Activated CD4-positive, alpha-beta T cell treated with anti-CD3 and anti-CD28 coated beads for 48 hours (primary cell): ENCODE measurements at places on chromosomes 5 and 9.

GRCh38 chr5:90476391-90476790 is 1.7 kb downstream of the POLR3G start:
- no peak for DNase-seq

DNA sequence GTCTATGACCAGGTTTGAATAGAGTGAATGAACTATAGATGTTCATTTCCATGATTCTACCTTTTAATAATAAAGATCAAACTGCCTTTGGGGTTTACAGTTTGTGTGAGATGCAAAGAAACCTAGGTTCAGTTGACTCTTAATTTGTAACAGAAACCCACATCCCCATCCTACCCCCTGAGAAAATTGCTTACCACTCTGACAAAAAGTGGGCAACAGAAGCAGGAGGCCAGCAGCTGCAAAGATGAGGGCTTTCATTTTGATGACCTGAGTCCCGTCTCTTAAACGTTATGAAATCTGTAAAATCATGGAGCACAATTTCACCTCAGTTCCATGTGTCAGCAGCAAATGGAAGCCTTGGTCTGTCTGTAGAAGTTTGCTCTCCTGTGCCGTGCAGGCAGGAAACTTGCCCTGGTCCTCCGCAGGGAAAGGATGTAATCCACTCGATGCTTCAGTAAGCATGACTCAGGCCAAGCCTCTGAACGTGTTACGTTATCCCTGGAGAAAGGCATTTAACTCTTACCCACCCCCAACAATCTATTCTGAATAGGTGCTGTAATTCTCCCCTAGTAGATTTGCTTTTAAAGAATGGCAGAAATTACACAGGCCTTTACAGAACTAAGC is at the start of gene F2RL2:
F2RL2 (minus strand) TSS at position 431 of the 624 bp plus-strand sequence; CDS start at position 258, 173 bp downstream.
- no peak for DNase-seq

- no peak for DNase-seq
Observed at GRCh38 chr5:135743181-135743580, 91.3 kb upstream of the SLC25A48 start.

DNA sequence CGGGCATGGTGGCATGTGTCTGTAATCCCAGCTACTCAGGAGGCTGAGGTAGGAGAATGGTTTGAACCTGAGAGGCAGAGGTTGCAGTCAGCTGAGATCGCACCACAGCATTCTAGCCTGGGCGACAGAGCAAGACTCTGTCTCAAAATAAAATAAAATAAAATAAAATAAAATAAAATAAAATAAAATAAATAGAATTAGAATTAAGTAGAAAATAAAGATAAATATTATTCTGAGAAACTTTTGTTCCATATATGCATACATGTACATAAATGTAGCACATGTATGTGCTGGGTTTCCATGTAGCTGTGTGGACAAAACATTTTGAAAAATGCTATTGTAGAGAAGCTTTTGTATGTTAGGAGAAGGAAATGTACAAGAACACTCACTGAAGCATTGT is 129.4 kb upstream of the VLDLR start:
- DNase-seq: no peak

GRCh38 chr5:131296213-131296672 is 32.4 kb downstream of the CDC42SE2 start:
- no peak for DNase-seq

DNA sequence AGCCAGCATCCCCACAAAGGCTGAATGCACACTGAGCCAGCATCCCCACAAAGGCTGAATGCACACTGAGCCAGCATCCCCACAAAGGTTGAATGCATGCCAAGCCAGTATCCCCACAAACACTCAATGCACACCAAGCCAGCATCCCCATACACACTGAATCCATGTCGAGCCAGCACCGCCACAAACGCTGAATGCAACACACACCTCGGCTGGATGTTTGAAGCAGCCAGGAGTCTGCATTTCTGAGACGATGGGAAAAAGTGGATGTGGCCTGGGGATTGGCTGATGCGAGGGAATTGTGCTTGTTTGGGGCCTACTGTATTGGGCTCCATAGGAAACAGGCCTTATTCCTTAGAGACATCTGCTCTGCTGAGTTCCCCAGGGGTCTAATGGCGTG is 30.9 kb upstream of the CEP72 start:
- DNase-seq: no peak

DNA sequence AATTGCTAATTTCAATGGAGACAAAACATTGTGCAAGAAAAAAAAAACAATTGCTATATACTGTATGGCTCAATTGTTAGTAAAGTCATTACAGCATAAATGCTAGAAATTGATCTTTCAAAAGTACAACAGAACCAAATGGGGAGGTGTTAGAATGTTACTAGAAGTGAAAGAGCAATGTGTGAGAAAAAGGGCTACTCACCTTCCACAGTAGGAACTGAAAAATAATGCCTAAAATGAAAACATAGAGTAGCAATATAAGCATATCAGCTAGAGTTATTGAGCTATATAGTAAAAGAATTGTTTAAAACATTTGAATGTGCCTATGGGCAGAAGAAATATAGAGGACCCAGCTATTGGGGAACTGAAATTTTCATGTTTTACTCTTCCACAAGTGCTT is 10.9 kb upstream of the RXFP3 start:
- DNase-seq: no peak

GRCh38 chr9:37329576-37329975 is 92.9 kb upstream of the GRHPR start:
- DNase-seq: no peak

GRCh38 chr5:68533051-68533450 is 317.5 kb downstream of the PIK3R1 start:
- DNase-seq: no peak

- DNase-seq: no peak
Observed at GRCh38 chr5:130476325-130476724, 572.1 kb downstream of the CHSY3 start.

- DNase-seq: peak; percentile 43
Observed at GRCh38 chr9:134243778-134244467, 79.6 kb upstream of the RNU6ATAC start.

DNA sequence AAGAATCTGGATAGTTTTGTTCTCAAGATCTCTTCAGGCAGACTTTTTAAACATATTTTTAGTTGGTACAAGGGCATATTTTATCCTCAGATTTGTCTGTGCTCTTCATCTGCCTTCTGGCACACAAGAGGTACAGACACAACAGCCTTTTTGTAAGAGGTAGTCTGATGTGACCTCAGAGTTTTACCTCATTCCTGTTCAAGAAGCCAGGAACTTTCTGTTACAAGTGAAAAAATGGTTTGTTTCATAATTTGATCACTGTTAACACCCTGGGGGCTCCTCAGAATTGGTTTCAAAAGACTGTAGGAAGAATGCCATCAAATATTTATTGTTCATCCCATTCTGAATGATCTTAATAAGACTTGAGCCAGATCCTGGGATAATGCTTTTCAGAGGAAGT is 136.7 kb downstream of the PRKACG start:
- no peak for DNase-seq

DNA sequence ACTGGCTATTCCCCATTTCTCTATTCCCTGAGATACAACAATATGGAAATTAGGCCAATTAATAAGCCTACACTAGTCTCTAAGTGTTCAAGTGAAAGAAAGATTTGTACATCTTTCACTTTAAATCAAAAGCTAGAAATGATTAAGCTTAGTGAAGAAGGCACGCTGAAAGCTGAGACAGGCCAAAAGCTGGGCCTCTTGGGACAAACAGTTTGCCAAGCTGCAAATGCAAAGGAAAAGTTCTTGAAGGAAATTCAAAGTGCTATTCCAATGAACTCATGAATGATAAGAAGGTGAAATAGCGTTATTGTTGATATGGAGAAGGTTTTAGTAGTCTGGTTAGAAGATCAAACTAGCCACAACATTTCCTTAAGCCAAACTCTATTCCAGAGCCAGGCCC is 256.2 kb downstream of the ZSWIM6 start:
- DNase-seq: no peak

DNA sequence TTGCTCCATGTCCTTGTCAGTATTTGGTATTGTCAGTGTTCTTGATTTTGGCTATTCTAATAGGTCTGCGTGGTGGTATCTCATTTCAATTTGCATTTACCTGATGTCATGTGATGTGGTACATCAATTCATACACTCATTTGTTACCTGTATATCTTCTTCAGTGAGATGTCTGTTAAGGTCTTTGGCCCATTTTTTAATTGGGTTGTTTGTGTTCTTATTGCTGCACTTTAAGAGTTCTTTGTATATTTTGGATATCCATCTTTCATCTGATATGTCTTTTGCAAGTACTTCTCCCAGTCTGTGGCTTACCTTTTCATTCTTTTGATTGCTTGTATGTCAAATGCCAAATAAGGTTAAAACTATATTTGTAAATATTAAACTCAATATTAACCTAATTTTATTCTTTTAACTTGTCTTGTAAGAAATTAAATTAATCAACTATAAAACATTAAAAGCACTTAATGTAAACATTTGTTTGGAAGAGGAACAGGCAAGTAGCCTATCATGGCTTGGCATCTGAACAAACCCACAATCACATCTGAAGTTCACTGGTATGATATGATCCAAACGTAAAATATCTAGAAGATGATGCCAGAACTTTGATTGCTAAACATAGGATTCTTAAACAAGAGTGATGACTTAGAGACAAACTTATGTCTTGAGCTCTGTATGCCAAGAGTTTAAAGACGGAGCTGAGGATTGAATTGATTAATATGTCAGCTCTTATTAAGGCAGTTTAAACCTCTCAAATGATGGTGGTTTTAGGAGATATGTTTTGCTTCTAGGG is 587.3 kb downstream of the ANXA1 start:
- DNase-seq: no peak

GRCh38 chr9:98380065-98380681 is 124.7 kb upstream of the TBC1D2 start:
- no peak for DNase-seq

DNA sequence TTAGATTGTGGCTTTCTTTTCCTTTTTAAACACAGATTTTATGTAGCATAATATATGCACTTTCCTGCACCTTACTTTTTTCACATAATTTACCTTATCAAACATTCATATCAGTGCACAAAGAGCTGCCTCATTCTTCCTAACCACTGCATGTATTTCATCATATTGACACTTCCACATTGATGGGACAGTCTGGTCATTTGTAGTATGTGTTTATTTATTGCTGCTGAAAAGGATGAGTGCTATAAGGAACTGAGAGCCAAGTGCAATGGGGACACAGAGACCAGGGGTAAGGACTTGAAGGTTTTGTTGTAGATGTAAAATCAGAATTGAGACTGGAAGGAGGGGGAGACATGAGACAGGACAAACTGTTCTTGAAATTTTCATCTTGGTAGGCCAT is 193.8 kb downstream of the SMARCA2 start:
- no peak for DNase-seq

GRCh38 chr9:109799141-109799540 is 19.1 kb downstream of the PALM2AKAP2 start:
- DNase-seq: no peak

GRCh38 chr9:83220730-83221129 is 157.8 kb upstream of the RASEF start:
- DNase-seq: peak; percentile 8

- DNase-seq: no peak
Observed at GRCh38 chr9:134605351-134605965, 36.1 kb upstream of the COL5A1 start.

DNA sequence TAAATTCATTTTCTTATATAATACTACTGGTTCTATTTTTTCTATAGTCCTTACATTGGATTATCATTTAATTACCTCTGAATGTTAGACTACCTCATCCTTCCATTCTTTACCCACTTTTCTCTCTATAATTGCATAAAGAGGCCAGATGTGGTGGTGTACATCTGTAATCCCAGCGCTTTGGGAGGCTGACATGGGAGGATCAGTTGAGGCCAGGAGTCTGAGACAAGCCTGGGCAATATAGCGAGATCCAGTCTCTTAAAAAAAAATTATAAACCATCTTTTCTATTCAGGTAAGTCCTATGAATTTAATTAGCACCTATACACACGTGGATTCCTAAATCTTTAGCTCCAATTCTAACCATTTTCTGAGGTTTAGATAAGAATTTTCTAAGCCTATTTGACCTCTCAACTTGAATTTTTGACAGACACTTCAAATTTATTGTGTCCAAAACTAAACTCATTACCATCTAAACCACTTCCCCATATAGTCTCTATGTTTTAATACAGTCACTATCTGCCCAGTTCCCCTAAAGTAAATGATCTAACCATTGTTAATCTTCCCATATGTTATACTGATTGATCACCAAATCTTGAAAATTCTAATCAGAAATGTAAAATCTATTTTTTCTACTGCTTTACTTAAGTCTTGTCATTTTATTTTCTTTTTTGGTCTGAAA is 33.0 kb upstream of the CHD1 start:
- no peak for DNase-seq

GRCh38 chr9:123562844-123563346 is 206.9 kb downstream of the CRB2 start:
- peak; percentile 20 for DNase-seq

GRCh38 chr5:167096816-167097215 is 1194.6 kb upstream of the WWC1 start:
- DNase-seq: no peak
